ENCODE measurements at places on chromosomes 1 and 21.
A peak's percentile ranks its signal among the peaks of the same experiment; 100 is the strongest.

GRCh38 chr1:53593758-53594380 is 134.7 kb downstream of the DMRTB1 start:
- no peak overlapping the region for H3K27ac ChIP-seq
- H3K4me3 ChIP-seq: no peak overlapping the region
- peak; percentile 32 for DNase-seq
- peaks cover 20% of the 10 kb centered on the region for H3K4me1 ChIP-seq
- peaks cover 65% of the 10 kb centered on the region for H3K36me3 ChIP-seq

DNA sequence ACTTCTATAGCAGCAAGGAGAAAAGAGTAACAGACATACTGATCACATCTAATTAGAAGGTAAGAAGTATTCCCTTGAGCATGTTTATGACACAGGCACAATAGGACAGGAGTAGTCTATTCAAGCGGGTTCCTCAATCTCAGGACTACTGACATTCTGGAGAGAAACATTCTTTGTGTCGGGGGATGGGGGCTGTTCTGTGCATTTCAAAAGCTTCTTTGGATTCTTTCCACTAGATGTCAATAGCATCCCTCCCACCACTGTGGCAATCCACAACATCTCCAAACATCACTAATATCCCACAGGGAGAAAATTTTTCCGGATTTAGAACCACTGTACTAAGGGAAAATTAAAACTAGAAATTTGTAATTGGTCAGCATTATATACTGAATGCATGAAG is 56.9 kb downstream of the ADAMTS5 start:
- no peaks in the 10 kb centered on the region for H3K36me3 ChIP-seq
- no peaks in the 10 kb centered on the region for H3K4me1 ChIP-seq
- no peak overlapping the region for H3K4me3 ChIP-seq
- no peak overlapping the region for H3K27ac ChIP-seq
- DNase-seq: peak; percentile 51

GRCh38 chr1:89288051-89288340 is 15.3 kb upstream of the GBP5 start:
- H3K36me3 ChIP-seq: no peaks in the 10 kb centered on the region
- DNase-seq: no peak
- H3K4me3 ChIP-seq: no peak overlapping the region
- H3K27me3 ChIP-seq: no peaks in the 10 kb centered on the region

DNA sequence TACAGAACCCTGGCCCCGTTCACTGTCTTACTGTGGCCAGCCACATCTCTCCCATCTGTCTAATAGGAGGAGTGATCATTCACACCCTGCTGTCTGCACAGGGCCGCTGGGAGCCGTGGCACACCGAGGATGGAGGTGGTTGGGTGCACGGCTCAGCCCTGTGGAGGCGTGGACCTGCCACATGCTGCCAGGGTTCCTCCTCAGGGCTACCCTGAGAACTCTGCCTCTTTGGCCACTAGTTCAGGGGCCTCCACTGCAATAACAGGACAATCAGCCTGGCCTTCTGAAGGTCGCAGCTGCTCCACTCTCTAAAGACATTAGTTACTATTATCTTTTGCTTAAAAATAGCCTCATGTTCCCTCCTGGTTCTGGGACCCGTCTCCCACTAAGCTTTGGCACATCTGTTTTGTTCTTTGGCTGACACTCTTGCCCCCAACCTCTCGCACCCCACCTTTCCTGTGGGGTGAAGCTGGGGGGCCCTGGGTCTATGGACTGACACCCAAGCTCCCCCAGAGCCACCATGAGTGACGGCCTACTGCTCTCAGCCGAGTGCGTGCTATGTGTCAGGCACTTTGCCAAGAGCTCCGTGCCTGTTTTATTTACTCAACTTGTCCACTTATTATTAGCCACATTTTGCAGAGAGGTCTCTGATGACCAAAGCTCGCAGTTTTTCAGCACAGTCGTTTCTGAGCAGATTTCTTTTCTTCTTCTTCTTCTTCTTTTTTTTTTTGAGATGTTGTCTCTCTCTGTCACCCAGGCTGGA is 66.3 kb downstream of the ARHGEF10L start:
- H3K4me3 ChIP-seq: no peak overlapping the region
- DNase-seq: peak; percentile 55
- H3K27ac ChIP-seq: no peak overlapping the region
- peaks cover 5% of the 10 kb centered on the region for H3K4me1 ChIP-seq

DNA sequence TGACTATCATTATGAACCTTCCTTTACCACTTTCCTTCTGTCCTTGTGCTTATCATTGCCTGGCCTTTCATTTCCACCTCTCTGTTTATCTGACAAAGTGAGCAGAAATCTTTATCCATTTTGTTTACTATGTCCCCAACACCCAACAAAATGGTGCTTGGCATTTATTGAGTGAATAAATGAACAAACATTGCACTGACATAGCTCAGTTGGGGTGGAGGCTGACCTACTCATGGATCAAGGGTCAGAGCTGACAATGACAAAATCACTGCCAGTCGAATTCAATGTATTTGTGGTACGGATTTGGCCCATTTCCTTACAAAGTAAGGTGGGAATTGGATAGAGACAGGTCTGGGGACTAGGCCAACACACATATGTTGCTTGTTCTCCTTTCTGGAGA is 257.4 kb upstream of the PLXNA2 start:
- peaks cover under 1% of the 10 kb centered on the region for H3K4me1 ChIP-seq
- no peaks in the 10 kb centered on the region for H3K36me3 ChIP-seq
- H3K4me3 ChIP-seq: no peak overlapping the region
- H3K27me3 ChIP-seq: no peaks in the 10 kb centered on the region
- H3K27ac ChIP-seq: no peak overlapping the region

DNA sequence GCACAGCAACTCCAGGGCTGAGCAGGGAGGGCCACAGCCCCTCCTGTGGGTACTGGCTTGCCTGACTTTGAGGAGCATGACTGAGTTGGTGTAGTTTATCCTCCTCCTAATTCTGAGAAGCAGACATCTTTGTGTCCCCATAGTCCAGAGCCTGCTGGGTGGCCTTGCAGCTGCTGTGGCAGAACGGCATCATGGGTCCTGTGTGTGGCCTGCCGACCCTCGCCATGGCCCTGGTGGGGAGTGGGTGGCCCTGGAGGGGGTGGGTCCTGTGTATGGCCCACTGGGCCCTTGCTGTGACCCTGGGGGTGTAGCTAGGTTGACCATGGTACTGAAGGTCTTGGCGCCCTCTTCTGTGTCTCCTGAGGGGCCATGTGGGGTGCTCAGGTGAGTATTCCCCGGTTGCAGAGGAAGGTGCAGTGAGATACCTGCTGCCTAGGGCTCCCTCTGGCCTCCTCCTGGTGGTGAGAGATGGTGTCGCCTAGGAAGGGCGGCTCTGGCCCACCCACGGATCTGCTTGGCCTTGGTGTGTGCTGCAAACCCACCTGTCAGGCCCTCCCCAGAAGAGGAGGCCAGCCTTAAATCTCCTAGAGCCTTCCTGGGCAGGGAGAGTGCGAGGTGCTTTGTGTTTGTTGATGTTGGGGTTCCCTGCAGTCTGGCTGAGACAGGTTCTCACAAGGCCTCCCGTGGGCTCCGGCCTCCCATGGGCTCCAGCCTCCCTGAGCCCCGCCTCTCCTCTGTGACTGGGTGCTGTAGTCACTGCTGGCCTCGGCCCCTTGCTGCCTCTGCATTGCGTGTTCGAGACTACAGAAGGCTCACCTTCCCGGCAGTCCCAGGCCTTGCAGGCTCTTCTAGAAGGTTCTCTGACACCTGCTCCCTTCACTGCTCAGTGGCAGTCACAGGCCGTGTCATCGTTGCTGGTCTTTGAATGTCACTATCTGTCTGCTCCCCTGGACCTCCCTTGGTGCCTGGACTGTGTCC is 7.8 kb downstream of the SNAP47 start:
- H3K4me1 ChIP-seq: peaks cover 13% of the 10 kb centered on the region
- peaks cover 13% of the 10 kb centered on the region for H3K36me3 ChIP-seq
- no peaks in the 10 kb centered on the region for H3K27me3 ChIP-seq
- no peak for DNase-seq
- no peak overlapping the region for H3K27ac ChIP-seq

DNA sequence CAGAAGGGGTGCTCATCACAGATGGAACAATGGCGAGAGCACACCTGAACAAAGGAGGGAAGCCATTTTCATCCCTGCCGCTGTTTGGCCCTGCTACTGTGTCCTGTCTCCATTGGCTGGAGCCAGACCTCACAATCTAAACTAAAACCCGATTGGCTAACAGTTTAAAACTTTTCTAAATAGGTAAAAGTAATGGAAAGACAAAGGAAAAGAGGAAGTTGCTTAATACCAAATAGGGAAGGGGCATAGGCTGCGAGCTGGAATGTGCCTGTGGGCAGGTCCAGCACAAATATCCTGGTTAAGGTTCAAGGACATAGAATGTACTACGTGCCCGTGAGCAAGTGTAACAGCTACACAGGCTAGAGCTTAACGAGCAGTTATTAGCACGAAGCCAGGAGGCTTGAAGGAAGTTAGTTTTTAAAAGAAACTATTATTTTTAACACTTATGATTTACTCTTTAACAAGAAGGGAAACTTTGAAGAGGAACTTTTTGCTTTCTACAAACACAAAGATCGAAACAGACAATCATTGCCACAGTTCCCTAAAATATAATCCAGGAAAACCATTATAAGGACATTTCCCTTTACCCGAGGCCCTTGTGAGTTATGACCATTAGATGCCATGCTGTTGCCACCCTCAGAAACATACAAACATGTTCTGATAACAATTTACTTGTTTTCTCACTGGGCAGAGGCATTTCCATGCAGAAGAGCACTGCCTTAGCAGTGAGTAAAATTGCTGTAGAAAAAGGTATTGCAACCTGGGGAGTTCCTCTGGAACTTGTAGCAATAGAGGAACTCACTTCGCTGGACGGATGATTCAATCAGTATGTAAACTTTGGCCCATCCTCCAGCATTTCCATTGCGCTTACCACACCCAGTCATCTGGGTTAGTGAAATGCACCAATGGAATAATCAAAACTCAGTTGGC is 4.8 kb upstream of the PTTG1IP start:
- H3K27ac ChIP-seq: no peak overlapping the region
- DNase-seq: peak; percentile 37
- H3K4me3 ChIP-seq: no peak overlapping the region
- H3K36me3 ChIP-seq: no peaks in the 10 kb centered on the region

All from mesenchymal stem cell (in vitro differentiated cells and primary cell).